Small intestine (tissue), 16 donors: ENCODE measurements at places on chromosomes 1 and 21. TPM values are rescaled to one million over a fixed set of nuclear protein-coding genes. Genes with fewer than 3 reads are reported as not detected.
A peak's percentile ranks its signal among the peaks of the same experiment; 100 is the strongest.

- H3K4me3 ChIP-seq, result no peak overlapping the region
- no peak overlapping the region for H3K27ac ChIP-seq
- DNase-seq, result no peak
- no peaks in the 10 kb centered on the region for H3K36me3 ChIP-seq
These were observed 555.8 kb downstream of the PLA2G4A start for GRCh38 chr1:187384504-187384903.

GRCh38 chr1:152760551-152761190 lies 2.8 kb downstream of the KPRP start:
- H3K27me3 ChIP-seq, result no peaks in the 10 kb centered on the region
- H3K36me3 ChIP-seq, result no peaks in the 10 kb centered on the region
- H3K27ac ChIP-seq, result no peak overlapping the region
- H3K4me1 ChIP-seq, result no peaks in the 10 kb centered on the region
- H3K4me3 ChIP-seq, result no peak overlapping the region
- DNase-seq, result no peak

DNA sequence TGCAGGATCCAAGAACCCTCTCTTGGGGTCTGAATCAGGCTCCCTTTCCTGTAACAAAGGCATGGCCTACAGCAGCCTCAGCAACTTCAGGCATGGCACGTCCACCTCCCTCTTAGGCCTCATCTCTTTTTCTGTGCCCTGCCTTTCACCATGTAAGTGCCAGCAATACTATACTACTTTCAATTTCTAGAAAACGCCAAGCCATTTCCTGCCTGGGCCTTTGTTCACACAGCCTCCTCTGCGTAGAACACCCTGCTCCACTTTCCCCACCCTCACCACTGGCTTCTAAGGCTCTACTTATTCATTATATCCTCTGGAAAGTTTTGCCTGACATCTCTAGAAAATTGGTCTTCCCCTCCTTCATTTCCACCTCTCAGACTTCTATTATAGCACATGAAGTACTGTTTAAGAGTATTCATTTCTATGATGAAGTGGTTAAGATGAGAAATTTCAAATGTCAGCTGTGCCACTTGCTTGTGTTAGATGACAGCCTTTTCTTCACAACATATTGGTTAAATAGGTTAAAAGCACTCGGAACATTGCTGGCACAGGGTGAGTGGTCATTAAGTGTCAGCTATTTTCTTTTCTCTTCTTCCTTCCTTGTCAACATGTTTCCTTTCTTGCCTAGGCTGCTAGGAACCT lies 41.6 kb upstream of the VWA5B1 start:
- peak overlapping the region; percentile 39 for H3K27ac ChIP-seq
- no peak overlapping the region for H3K4me3 ChIP-seq
- no peaks in the 10 kb centered on the region for H3K36me3 ChIP-seq
- H3K27me3 ChIP-seq, result no peaks in the 10 kb centered on the region

- H3K4me3 ChIP-seq, result no peak overlapping the region
- no peaks in the 10 kb centered on the region for H3K36me3 ChIP-seq
- peak overlapping the region; percentile 88 for H3K27ac ChIP-seq
- H3K4me1 ChIP-seq, result no peaks in the 10 kb centered on the region
- no peaks in the 10 kb centered on the region for H3K27me3 ChIP-seq
These were observed 14.8 kb upstream of the NCMAP start for GRCh38 chr1:24540906-24541710.

- DNase-seq, result no peak
- H3K27ac ChIP-seq, result no peak overlapping the region
- H3K36me3 ChIP-seq, result no peaks in the 10 kb centered on the region
- no peaks in the 10 kb centered on the region for H3K27me3 ChIP-seq
- no peak overlapping the region for H3K4me3 ChIP-seq
- no peaks in the 10 kb centered on the region for H3K4me1 ChIP-seq
These were observed 273.9 kb downstream of the KIF26B start for GRCh38 chr1:245428681-245429080.

- H3K27me3 ChIP-seq, result no peaks in the 10 kb centered on the region
- peaks cover 3% of the 10 kb centered on the region for H3K36me3 ChIP-seq
- DNase-seq, result no peak
- no peak overlapping the region for H3K27ac ChIP-seq
These were observed 65.5 kb downstream of the RERE start for GRCh38 chr1:8751984-8752383.

GRCh38 chr21:33268393-33268736 lies 2.2 kb downstream of the IL10RB start:
- peak overlapping the region; percentile 77 for H3K27ac ChIP-seq
- no peak overlapping the region for H3K4me3 ChIP-seq
- no peaks in the 10 kb centered on the region for H3K27me3 ChIP-seq
- H3K4me1 ChIP-seq, result peaks cover 17% of the 10 kb centered on the region
- H3K36me3 ChIP-seq, result no peaks in the 10 kb centered on the region
- DNase-seq, result peak; percentile 23

GRCh38 chr1:203127666-203128430 lies at the start of gene ADORA1:
Gene ADORA1 (plus strand): TSS chr1:203127726. CDS start chr1:203128842, 1,116 bp downstream.
- no peak within 1 kb of the TSS for H3K27ac ChIP-seq
- H3K27me3 ChIP-seq, result peaks cover 3% of the 10 kb centered on the region
- H3K4me1 ChIP-seq, result no peaks in the 10 kb centered on the region
- H3K36me3 ChIP-seq, result no peaks in the 10 kb centered on the region
- no peak within 1 kb of the TSS for H3K4me3 ChIP-seq

- no peaks in the 10 kb centered on the region for H3K36me3 ChIP-seq
- H3K4me1 ChIP-seq, result no peaks in the 10 kb centered on the region
- no peak for DNase-seq
- peak overlapping the region; percentile 74 for H3K27ac ChIP-seq
- H3K4me3 ChIP-seq, result no peak overlapping the region
These were observed 96.0 kb upstream of the ERRFI1 start for GRCh38 chr1:8122160-8122476.

DNA sequence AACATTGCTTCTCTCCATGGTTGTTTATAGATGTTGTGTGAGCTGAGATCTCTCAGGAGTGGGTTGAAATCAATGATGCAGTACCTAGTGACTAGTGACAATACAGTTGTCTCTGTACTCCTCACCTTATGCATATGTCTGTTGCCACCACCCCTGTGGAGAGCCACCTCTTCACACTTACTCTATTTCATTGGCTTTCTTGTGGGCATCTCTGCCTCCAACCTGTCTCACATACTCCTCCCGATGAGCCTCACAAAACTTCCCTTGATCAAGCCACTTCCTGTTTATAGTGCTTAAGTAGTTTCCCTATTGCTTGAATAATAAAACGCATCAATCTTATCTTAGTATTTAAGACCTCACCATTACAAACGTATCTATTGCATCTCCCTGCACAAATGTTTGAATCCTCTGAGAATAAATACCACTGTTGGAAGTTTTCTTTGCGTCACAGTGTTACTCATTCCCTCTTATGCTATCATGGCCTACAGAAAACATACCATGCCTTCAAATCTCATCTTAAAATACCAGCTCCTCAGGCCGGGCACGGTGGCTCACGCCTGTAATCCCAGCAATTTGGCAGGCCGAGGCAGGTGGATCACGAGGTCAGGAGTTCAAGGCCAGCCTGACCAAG lies 54.7 kb upstream of the GREM2 start:
- no peaks in the 10 kb centered on the region for H3K36me3 ChIP-seq
- no peaks in the 10 kb centered on the region for H3K4me1 ChIP-seq
- H3K27me3 ChIP-seq, result no peaks in the 10 kb centered on the region
- DNase-seq, result no peak
- H3K4me3 ChIP-seq, result no peak overlapping the region

DNA sequence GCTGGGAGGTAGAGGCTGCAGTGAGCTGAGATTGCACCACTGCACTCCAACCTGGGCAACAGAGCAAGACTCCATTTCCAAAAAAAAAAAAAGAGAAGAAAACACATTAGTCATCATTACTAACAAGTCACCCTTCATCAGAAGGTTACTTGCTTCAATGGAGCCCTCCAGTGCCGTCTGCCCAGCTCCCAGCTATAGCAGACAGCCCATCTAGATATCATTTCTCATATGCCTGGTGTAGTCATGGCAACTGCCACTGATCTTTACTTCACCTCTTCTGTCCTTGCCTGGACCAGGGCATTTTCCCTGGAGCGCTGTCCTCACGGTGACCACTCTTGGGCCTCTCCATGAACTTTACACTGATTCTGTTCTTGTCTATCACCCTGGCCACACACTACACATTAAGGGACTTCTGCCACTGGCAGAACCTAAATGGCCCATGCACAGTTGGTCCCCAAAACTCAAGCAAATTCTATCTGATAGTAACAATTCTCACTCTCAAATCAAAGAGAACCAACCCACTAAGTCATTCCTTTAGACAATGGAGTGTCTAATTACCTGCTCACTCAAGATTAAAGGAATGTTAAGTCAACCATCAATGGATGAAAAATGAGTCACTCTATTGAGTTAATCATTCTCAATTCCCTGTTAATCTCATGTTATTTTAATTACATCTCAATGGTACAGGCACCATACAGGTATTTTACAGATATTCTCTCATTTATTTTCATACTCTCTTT lies 12.9 kb downstream of the GPA33 start:
- H3K36me3 ChIP-seq, result peaks cover 11% of the 10 kb centered on the region
- peaks cover 17% of the 10 kb centered on the region for H3K4me1 ChIP-seq
- DNase-seq, result peak; percentile 74
- H3K27ac ChIP-seq, result peak overlapping the region; percentile 77
- no peak overlapping the region for H3K4me3 ChIP-seq

- DNase-seq, result peak; percentile 66
- peaks cover 17% of the 10 kb centered on the region for H3K4me1 ChIP-seq
- H3K4me3 ChIP-seq, result peak overlapping the region; percentile 1
- no peaks in the 10 kb centered on the region for H3K36me3 ChIP-seq
These were observed 6.1 kb downstream of the SKI start for GRCh38 chr1:2233997-2234761.

GRCh38 chr1:89973471-89974127 lies 21.3 kb upstream of the ZNF326 start:
- no peak overlapping the region for H3K27ac ChIP-seq
- no peak overlapping the region for H3K4me3 ChIP-seq

DNA sequence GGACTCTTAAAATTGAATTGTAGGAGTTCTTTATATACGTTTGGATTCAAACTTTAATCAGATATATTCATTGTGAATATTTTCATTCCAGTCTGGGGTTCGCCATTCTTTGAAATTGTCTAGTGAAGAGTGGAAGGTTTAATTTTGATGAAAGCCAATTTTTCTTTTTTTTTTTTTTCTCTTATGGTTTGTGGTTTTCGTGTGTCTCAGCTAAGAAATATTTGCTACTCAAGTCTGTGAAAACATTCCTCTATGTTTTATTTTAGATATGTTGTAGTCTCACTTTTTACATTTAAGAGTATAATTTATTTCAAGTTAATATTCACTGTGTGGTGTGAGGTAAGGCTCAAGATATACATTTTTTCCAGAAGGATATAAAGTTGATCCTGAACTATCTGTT lies 220.5 kb downstream of the KCNT2 start:
- no peaks in the 10 kb centered on the region for H3K36me3 ChIP-seq
- no peak for DNase-seq
- H3K4me1 ChIP-seq, result no peaks in the 10 kb centered on the region
- H3K27ac ChIP-seq, result no peak overlapping the region
- no peak overlapping the region for H3K4me3 ChIP-seq
- no peaks in the 10 kb centered on the region for H3K27me3 ChIP-seq

DNA sequence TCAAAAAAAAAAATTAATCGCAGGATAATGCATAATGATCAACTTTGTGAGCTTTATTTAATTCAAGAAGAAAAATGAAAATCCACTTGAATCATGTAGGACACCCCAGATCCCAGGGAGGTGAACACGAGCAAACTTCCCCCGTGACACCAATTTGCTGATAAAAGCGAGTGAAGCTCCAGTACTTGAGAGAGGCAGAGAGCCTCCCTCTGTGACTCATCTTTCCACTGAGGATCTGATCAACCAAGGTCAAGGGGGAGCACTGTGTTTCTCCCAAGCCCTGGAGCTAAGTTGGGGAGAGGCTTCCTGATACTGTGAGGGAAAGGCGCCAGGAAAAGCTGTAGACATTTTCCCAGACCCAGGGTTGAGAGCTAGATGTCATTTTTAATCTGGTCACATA lies 160.9 kb downstream of the SLC44A5 start:
- no peak overlapping the region for H3K27ac ChIP-seq
- H3K4me1 ChIP-seq, result no peaks in the 10 kb centered on the region
- no peaks in the 10 kb centered on the region for H3K36me3 ChIP-seq
- no peak for DNase-seq
- H3K27me3 ChIP-seq, result no peaks in the 10 kb centered on the region
- H3K4me3 ChIP-seq, result no peak overlapping the region

- H3K4me3 ChIP-seq, result no peak overlapping the region
- H3K36me3 ChIP-seq, result no peaks in the 10 kb centered on the region
- DNase-seq, result peak; percentile 96
- no peaks in the 10 kb centered on the region for H3K27me3 ChIP-seq
These were observed 92.5 kb downstream of the PBX1 start for GRCh38 chr1:164651351-164651951.

GRCh38 chr1:92923664-92924063 lies 37.6 kb downstream of the DIPK1A start:
- no peak overlapping the region for H3K27ac ChIP-seq
- H3K4me3 ChIP-seq, result no peak overlapping the region
- no peaks in the 10 kb centered on the region for H3K27me3 ChIP-seq
- DNase-seq, result no peak
- no peaks in the 10 kb centered on the region for H3K4me1 ChIP-seq
- H3K36me3 ChIP-seq, result peaks cover 3% of the 10 kb centered on the region

DNA sequence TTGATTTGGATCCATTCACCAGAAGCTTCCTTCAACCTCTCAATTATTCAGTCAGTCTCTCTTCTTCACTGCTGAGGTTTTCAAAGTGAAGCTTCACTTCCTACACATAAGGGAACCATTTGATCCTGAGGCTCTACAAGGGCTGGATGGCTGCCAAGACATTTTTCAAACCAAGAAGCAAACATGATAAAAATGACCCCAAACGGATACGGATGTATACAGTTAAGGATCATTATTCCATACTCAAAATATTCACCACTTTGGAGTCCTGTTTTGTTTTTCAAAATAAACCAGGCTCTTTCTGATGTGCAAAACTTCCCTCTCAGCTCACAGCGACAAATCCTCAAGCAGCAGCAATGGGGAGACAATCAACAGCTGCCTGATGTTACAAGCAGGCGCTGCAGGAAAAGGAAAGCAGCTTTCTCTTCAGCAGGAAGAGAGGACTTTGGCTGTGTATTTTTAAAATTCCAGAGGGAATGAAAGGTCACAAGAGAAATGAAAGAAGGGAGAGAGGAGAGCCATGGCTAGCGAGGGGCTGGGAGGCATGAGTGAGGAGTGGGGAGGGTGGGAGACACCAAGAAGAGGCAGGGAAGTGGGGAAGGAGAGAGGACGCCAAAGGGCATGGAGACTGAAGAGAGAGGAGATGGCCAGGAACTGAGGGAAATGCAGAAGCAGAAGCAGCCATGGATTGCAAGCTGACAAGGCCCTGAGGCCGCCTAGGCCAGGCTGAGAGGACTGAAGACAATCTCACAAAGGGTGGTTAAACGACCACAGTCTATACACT lies 145.4 kb downstream of the SLC45A1 start:
- peak overlapping the region; percentile 80 for H3K27ac ChIP-seq
- DNase-seq, result peak; percentile 64
- no peak overlapping the region for H3K4me3 ChIP-seq
- H3K27me3 ChIP-seq, result no peaks in the 10 kb centered on the region
- H3K4me1 ChIP-seq, result peaks cover 4% of the 10 kb centered on the region
- H3K36me3 ChIP-seq, result peaks cover 18% of the 10 kb centered on the region

GRCh38 chr1:161333166-161333565 lies 19.0 kb downstream of the SDHC start:
- peaks cover 10% of the 10 kb centered on the region for H3K36me3 ChIP-seq
- DNase-seq, result no peak
- H3K4me3 ChIP-seq, result no peak overlapping the region

Gene ARHGEF16
- 117 TPM for polyA plus RNA-seq

Gene B4GALT3
- 16.5 TPM for polyA plus RNA-seq

Gene GPR161
- polyA plus RNA-seq, result 0.54 TPM

Gene PLA2G4A
- polyA plus RNA-seq, result 12.7 TPM

Gene LYST
- 2.9 TPM for polyA plus RNA-seq

Gene MIXL1
- polyA plus RNA-seq, result 0.15 TPM

Gene TSNAX
- polyA plus RNA-seq, result 19.6 TPM
